ENCODE measurements at places on chromosomes 2 and 18.

DNA sequence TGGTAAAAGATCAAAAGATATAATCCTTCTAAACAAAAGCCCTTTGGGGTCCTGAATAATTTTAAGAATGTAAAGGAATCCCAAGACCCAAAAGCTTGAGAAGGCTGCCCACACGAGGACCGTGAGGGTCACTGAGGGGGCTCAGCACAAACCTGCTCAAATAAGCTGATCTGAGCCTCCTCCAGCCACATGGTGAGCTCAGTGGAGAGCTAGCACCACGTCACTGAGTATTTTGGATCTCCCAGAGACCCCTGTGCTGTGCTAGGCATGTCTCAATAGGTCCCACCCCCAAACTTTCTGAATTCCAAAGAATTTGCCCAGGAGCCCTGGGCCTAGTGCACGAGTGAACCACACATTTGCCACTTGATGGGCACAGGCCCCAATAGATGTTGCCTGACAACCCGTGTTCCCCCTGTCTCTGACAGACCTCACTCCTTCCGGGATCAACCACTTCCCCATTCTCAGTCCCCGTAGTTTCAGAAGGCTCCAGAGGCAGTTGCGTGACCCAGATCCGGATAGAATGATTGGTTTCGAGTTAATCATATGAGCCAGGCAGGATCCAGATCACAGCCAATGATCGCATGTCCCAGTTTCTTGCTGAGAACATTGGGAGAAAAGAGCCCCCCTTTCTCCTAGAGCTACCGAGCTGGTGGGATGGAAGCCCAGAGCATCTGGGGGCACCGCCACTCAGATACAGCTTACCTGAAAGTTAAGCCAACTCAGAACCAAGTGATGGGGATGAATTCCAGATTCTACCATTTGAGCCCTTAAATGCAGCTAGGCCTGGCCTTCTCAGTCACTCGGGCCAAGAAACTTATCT, 203.8 kb downstream of the TNS1 start:
- DNase-seq = no peak

GRCh38 chr2:143792602-143793001, 663.4 kb downstream of the ARHGAP15 start:
- no peak for DNase-seq

DNA sequence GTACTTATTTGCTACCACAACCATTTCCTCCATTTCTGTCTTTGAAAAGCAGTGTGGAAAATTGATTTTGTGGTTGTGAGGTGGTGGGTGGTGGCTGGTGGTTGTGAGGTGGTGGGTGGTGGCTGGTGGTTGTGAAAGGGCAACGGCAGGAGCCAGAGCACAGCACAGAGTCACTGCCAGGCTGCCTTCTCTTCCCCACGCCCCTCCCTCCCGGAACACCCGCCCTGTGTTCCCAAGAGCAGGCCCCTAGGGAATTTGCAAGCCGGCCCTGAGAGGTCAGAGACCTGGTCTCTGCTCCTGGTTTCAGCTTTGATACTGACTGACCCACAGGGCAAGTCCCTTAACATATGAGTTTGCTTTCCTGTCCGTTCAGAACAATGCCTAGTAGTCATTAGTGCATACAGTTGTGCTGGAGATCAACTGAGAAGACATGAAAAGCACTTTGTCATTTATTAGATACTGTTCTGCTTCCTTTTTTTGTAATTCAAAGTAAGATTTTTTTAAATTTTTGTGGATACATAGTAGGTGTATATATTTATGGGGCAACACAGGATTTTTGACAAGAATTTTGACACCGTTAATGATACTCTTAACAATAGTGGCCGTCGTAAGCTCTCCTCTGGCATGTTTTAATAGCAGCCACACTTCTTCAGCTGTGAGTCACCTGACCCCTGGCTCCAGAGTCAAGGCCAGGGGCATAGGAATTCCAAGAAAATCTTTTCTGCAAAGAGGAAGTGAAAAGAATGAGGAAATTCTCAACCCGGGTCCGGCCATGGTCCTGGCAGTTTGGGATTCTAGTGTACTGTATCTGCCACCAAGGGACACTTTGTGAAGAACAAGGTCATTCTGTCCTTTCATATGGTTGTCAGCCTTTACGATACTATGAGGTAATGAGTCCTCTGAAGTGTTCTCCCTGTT, 53.2 kb downstream of the ITGA6 start:
- DNase-seq = peak; percentile 75

DNA sequence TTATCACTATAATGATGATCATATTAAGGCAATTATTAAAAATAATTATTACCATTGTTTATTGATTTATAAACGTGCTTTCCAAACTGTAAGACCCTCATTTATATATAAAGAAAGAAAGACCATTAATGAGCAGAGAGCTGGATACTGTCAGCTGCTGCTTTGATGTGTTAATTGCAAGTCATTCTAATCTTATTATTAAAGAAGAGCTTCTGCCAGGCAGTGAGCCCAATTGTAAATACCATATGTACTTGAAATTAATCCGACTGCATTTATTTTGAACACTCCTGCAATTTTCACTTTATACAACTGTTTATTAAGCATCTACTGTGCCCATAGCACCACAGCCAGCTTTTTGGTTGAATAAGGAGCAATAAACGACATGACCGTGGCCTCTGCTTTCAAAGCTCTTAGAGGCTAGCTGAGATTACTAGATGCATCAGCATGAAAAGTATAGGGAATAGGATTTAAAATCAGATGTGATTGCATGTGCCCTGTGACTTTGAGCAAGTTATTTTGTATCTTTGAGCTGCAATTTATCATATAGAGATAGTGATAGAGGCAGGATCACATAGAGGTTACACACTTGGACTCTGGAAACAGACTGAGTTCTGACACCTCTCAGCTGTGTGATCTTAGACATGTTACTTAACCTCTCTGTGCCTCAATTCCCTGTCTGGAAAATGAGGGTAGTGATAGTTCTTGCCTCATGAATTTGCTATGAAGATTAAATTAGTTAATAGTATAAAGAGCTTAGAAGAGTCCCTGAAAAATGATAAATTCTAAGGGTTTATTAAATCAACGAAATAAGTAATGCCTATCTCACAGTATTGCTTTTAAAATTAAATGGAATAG, 83.4 kb downstream of the MYCN start:
- no peak for DNase-seq

DNA sequence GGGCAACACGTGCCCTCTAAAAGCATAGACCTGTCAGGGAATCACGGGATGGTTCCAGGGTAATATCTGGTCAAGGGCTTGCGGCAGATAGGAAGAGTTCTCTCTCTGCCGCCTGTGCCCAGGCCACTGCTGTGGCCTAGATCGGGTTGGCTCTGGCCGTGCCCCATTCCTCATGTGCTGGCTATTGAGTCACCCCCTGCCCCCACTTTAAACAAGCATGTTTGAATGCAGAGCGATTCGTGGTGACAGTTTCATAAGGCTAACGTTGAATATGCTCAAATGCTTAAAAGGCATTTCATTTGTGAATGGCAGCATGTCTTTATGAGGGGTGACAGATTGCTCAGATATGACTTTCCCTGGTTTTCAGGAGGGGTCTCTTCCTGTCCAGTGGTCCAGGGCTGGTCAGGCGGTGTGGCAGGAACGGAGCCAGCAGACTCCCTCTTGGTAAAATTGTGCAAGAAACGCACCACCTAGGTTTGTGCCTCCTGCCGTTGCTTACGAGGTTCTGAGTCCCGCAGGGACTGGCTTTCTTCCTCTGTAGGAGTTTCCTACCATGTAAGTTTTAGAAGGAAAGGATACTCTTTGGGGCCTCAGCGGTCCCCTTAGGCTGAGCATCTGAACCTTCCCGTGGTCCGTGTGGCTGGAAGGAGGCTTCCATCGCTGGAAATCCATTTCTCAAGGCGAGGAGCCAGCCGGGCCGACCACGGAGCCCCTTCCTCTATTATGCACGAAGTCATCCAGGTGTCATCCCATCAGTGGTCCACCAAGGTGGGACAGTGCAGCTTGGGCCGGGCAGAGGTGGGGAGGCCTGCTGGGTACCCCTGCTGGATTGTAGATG, 50.2 kb downstream of the AGAP1 start:
- DNase-seq = no peak

GRCh38 chr2:176187899-176188773, at the start of gene HOXD1:
Gene HOXD1, plus strand, starts transcription at chr2:176188668. Its CDS starts 134 bp downstream, at chr2:176188802.
- no peak for DNase-seq

GRCh38 chr2:64655018-64655664, 1.4 kb upstream of the SERTAD2 start:
- peak; percentile 66 for DNase-seq

DNA sequence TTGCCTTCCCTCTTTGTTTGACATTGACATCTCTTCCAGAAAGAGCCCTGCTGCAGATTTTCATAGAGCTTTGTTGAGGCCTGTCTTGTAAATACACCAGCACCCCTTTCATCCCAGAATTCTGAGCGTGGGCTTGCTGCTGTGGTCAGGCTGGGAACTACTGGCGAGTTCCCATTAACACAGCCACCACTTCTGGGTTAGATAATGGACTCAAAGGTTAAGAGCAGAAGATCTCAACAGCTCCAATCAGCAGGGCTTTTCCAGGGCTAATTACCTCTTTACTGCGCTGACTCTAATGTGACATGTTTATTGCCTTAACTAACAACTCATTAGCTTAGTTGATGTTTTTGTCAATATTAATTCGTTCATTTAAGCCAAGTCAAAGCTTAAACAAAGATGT, 235.9 kb upstream of the BOD1L2 start:
- DNase-seq = no peak

DNA sequence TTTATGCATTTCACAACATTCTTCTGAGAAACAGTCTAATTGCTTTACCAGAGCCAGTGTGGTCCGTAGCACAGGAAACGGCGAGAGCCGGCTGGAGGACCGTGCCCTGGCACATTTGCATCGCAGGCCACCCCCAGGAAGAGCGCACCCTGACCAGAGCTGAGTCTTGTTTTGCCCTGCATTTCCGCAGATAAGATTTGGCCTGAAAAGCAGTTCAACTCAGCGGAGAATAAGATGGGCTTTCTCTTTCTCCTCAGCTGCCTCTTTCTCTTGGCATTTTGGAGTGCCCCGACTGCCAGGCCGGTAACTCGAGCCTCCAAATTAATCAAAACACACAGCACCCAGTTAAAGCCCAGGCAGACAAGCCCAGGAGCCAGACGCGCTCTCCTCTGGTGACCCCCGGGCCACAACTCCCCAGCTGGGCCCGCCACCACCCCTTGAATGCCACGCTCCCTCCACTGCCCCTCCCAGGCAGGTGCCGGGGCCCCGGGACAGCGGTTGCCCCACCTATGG, 464 bp downstream of the COL4A4 start:
- peak; percentile 9 for DNase-seq

DNA sequence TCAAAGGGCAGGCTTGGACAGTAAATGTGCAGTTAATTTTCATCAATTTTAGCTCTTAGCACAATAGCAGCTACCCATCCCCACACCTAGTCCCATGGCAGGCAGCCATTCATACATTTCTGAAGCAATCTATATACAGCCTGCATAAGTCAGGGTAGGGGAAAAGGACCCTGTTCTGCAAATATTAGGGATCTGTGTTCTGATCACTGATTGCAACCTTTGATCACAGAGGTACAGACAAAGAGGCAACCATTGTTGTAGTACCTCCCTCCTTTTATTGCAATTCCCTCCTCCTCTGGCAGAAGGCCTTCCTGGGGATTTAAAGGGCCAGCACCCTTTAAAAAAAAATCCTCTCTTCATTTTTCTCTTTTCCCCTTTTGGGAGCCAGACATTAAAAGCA, 58.3 kb downstream of the KANSL1L start:
- no peak for DNase-seq

DNA sequence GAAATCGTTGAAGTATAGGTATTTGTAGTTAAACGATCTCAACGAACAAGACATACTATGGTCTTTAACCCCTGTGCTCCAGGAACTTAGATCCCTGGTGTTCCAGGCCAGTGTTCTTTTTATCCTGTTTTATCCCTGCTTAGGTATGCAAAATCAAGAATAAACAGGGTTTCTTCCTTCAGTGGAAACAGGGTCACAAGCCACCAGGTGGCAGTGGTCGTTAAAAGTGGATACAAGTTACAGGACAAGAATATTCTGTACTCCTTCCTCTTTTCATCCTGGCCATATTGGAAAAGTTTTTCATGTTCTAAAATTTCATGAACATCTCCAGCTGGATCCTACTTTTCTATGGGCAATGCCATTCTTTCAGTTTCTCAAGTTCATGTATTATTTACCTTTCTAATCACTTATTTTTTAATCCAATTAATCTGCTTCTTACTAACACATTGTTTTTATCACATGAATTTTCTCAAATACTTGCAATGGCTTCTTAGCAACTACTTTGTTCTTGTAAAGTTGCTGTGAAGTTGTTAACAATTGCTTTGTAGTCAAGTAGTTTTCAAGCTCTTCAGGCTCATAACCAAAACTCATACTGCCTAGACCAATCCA, 16.4 kb upstream of the HNMT start:
- peak; percentile 74 for DNase-seq

- no peak for DNase-seq
These were observed 177.0 kb downstream of the GCA start for GRCh38 chr2:162520959-162521358.

GRCh38 chr18:37582261-37582660, 16.7 kb upstream of the CELF4 start:
- no peak for DNase-seq

DNA sequence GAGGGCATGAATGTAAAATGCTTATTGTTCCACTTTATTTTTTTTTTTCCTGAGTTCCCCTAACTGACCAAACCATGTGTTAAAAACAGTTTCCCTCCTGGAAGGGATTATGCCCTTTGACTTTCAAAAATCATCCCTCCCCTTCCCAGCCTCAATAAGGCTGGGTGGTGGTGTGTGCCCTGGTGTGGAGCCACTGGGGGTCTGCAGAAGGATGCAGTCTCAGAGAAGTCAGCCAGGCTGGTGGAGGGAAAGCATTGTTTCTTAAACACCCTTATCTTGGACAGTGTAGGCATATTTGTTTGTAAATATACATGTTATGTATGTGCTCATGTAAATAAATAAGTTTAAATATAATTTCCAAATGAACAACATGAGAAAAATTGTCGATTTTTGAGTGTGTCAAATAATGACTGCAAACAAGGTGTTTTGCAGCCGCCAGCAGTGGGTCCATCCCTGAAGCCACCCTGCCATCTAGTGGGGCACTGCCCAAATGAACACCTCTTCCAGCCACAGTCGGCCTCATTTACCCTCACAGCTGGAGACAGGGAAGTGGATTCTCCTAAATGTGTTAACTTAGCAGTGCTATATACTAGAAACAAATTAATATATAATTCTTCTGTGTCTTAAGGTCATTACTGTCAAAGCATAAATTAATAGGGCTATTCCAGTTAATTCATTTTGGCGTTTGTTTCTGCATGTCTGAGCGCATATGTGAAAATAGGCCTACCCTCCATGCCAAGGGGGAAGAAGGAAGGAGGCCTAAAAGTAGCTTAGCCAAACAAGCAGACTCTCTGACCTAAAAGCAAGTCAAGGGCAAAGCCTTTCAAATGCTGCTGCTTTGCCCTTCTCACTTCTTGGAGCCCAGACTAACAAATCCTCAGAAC, 209.6 kb upstream of the PIK3C3 start:
- DNase-seq = peak; percentile 74

- no peak for DNase-seq
These were observed 803.9 kb upstream of the POU3F3 start for GRCh38 chr2:104049981-104050380.

- no peak for DNase-seq
These were observed 98.3 kb downstream of the DTNA start for GRCh38 chr18:34808389-34808788.

GRCh38 chr2:231343006-231343710, 52.4 kb upstream of the B3GNT7 start:
- no peak for DNase-seq

Data from ELR (cell line).